ENCODE measurements at places on chromosomes 13 and 19.

DNA sequence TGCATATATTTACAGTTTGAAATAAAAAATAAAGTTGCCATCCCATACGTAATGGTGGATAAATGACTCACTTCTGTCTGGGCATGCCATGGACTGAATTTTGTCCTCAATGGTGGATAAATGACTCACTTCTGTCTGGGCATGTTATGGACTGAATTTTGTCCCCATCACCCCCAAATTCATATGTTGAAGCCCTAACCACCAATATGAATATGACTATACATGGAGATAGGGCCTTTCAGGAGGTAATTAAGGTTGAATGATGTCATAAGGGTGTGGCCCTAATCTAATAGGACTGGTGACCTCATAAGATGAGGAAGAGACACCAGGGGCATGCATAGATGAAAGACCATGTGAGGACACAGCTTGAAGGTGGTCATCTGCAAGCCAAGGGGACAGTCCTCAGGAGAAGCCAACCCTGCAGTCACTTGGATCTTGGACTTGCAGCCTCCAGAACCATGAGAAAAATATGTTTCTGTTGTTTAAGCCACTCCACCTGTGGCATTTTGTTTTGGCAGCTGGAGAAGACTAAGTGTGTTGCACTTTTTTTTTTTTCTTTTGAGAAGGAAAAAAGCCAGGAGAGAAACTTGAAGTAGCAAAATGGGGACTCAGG, 41.8 kb downstream of the RFC3 start:
- no peak for DNase-seq

DNA sequence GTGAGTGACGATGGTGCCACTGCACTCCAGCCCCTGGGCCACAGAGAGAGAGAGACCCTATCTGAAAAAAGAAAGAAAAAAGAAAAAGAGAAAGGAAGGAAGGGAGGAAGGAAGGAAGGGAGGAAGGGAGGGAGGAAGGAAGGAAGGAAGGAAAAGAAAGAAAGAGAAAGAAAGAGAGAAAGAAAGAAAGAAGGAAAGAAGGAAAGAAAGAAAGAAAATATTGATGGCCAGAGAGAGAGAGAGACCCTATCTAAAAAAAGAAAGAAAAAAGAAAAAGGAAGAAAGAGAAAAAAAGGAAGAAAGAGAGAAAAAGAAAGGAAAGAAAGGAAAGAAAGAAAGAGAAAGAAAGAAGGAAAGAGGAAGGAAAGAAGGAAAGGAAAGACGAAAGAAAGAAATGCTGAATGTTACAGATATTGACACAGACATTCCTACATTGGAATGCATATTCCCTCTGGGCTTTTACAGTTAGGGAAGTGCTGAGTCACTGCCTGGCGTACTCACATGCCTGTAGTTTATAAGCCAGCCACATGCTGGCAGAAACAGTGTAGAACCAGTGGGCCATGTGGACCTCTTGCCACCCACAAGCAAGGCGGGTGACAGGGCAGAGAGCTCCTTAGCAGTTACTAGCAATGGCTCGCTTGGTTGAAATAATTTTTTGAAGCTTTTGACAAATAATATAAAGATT, 34.6 kb upstream of the SLC46A3 start:
- no peak for DNase-seq

- DNase-seq = no peak
Observed at GRCh38 chr19:52188822-52189734, 774 bp upstream of the PPP2R1A start.

- no peak for DNase-seq
Observed at GRCh38 chr13:113430378-113431110, 22.7 kb downstream of the ADPRHL1 start.

GRCh38 chr19:55452749-55453346, 8.6 kb downstream of the ISOC2 start:
- peak; percentile 50 for DNase-seq

GRCh38 chr19:38736036-38736412, 8.2 kb downstream of the CAPN12 start:
- peak; percentile 66 for DNase-seq

- DNase-seq = no peak
Observed at GRCh38 chr13:24624801-24625231, 55.4 kb upstream of the ATP12A start.

GRCh38 chr13:107421951-107422350, 793.4 kb downstream of the LIG4 start:
- no peak for DNase-seq

GRCh38 chr19:44850641-44851109, 4.6 kb downstream of the NECTIN2 start:
- no peak for DNase-seq

GRCh38 chr13:109897988-109898624, 111.7 kb upstream of the IRS2 start:
- no peak for DNase-seq

DNA sequence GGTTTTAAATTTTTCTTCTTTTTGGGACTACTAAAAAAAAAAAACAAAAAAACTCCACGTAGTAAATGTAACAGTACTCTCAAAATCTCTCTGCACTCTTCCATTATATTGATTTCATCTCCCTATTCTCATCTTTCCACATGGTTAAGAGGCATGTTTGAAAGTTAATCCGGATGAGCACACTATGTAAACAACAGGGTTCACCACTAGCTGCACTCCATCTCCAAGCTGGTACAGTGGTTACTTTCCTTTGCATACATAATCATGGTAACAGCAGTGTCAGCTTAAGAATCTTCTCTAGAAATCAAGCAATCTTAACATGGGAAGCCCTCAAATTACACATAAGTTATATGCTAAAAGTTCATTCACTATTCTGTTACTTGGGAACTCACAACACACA, 92.6 kb downstream of the MIPEP start:
- DNase-seq = no peak

All from activated CD8-positive, alpha-beta T cell treated with anti-CD3 and anti-CD28 coated beads, Interleukin-2, amount 10 ng/mL, durations not matched to agents 7 days and 5 days (primary cell).